T-helper 17 cell (primary cell): ENCODE measurements at places on chromosomes 5 and 9.
A peak's percentile ranks its signal among the peaks of the same experiment; 100 is the strongest.

- peaks cover 3% of the 10 kb centered on the region for H3K36me3 ChIP-seq
- H3K4me3 ChIP-seq, result no peak overlapping the region
- H3K4me1 ChIP-seq, result peaks cover 3% of the 10 kb centered on the region
- no peak for DNase-seq
Observed at GRCh38 chr5:180644129-180644824, 5.1 kb downstream of the FLT4 start.

DNA sequence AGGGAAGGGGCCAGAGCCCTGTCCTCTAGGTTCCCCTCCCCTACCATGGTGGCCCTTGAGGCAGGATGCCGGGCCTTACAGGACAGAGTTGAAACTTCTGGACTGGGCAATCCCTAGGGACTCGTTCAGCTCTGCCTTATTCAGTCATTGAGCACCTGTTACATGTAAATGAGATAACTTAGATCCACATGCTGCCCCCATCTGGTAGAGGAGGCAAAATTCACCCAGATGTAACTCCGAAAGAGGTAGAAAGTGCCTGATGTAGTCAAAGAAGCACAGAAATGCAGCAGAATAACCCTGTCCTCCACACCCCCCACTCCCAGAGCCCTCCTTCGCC lies 1.5 kb downstream of the GGTA1 start:
- no peak overlapping the region for H3K27ac ChIP-seq
- peak overlapping the region; percentile 82 for H3K4me3 ChIP-seq
- no peak for DNase-seq
- peaks cover 59% of the 10 kb centered on the region for H3K27me3 ChIP-seq
- H3K4me1 ChIP-seq, result peaks cover 19% of the 10 kb centered on the region
- H3K36me3 ChIP-seq, result peaks cover 4% of the 10 kb centered on the region

DNA sequence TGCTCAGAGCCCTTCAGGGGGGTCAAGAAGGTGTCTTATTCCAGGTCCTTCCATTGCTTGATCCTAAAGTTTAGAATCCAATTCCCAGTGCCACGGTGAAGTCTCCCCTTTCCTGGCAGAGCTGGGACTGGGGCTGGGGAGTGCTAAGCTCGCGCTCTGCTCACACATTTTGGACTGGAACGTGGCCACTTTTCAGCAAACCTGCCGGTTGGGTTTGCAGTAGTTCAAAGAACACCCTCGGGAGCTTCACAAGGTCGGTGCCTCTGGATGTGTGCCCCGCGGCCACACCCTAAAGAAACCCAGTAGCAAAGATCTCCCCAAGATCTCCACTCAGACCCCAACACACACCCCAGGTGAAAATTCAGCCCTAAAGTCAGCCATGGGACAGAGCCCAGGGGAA lies at the start of gene C9orf152:
TSS of gene C9orf152 (minus strand) at position 129 of the 400 bp plus-strand sequence. CDS start 580 bp downstream, outside the sequence.
- no peak for DNase-seq
- H3K4me1 ChIP-seq, result no peaks in the 10 kb centered on the region
- peaks cover 2% of the 10 kb centered on the region for H3K36me3 ChIP-seq
- no peak within 1 kb of the TSS for H3K4me3 ChIP-seq
- H3K27me3 ChIP-seq, result peaks cover 48% of the 10 kb centered on the region

DNA sequence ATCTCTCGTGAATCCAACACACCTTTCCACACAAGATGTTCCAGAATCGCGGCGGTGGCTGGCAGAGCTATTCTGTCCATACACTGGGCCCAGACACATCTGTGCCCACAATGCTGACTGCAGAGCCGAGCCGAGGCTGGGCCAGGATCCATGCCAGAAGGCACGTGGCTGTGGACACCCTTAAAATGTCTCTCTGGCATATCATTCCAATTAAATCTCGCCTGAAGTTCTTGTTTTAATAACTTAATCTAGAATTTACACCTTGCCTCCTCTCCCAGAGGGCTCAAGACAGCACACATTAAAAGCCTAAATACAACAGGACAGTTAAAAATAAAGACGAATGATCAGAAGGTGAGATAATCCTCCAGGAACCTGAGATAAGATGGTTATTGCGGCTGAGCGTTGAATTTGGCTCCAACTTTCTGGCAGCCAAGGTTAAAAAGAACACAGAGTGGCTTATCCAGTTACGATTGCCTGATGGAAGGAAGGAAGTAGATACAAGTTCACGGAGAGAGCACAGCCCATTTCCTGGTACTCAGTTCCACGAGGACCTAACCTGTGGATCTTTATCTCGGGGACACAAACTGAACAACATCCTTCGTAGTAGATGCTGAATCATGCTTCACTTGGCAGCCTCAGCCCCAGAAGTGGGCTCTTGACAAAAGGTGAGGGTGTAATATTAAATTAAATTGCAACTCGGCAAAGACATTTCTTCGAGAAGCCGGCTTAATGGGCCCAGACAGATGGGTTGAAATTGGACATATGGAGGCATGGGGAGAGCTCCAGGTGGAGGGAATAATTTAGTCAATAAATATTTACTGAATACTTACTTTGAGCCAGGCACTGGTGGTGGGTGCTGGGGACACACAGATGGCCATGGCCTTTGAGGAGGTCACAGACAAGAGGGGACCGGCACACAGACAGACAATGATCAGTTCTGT lies 86.0 kb upstream of the TBC1D2 start:
- no peak overlapping the region for H3K27ac ChIP-seq
- no peak overlapping the region for H3K4me3 ChIP-seq
- DNase-seq, result no peak
- peaks cover 6% of the 10 kb centered on the region for H3K4me1 ChIP-seq
- no peaks in the 10 kb centered on the region for H3K36me3 ChIP-seq

GRCh38 chr9:133428617-133429101 lies 6.5 kb downstream of the ADAMTS13 start:
- peaks cover 5% of the 10 kb centered on the region for H3K4me1 ChIP-seq
- H3K27ac ChIP-seq, result no peak overlapping the region
- no peaks in the 10 kb centered on the region for H3K36me3 ChIP-seq
- H3K4me3 ChIP-seq, result peak overlapping the region; percentile 50

DNA sequence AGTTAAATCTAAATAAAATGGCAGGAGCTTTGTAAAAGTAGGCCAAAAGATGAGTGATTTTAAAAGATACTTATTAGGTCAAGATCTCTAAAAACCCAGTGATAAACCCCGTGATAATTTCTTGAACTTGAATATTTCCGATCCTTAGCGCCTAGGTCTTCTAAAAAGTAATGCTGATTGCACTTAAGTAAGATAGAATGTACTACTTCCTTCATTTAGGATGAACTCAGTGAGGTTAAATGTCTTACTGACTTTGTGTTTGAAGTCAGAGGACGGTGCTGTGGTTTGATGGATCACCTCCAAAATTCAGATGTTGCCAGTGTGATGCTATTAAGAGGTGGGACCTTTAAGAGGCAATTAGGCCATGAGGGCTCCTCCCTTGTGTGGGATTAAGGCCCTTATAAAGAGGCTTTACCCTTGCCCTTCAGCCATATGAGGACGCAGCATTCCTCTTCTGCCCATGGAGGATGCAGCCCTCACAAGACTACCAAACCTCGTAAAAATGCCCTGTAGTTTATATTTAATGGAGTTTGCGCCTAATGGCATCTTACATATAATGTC lies 130.1 kb downstream of the TRIO start:
- H3K27ac ChIP-seq, result no peak overlapping the region
- DNase-seq, result no peak
- peaks cover 5% of the 10 kb centered on the region for H3K4me1 ChIP-seq
- peaks cover 5% of the 10 kb centered on the region for H3K36me3 ChIP-seq
- H3K27me3 ChIP-seq, result peaks cover 63% of the 10 kb centered on the region

- DNase-seq, result no peak
- no peaks in the 10 kb centered on the region for H3K4me1 ChIP-seq
- no peak overlapping the region for H3K4me3 ChIP-seq
- no peaks in the 10 kb centered on the region for H3K36me3 ChIP-seq
- no peak overlapping the region for H3K27ac ChIP-seq
Observed at GRCh38 chr9:17970277-17970676, 391.4 kb downstream of the SH3GL2 start.

DNA sequence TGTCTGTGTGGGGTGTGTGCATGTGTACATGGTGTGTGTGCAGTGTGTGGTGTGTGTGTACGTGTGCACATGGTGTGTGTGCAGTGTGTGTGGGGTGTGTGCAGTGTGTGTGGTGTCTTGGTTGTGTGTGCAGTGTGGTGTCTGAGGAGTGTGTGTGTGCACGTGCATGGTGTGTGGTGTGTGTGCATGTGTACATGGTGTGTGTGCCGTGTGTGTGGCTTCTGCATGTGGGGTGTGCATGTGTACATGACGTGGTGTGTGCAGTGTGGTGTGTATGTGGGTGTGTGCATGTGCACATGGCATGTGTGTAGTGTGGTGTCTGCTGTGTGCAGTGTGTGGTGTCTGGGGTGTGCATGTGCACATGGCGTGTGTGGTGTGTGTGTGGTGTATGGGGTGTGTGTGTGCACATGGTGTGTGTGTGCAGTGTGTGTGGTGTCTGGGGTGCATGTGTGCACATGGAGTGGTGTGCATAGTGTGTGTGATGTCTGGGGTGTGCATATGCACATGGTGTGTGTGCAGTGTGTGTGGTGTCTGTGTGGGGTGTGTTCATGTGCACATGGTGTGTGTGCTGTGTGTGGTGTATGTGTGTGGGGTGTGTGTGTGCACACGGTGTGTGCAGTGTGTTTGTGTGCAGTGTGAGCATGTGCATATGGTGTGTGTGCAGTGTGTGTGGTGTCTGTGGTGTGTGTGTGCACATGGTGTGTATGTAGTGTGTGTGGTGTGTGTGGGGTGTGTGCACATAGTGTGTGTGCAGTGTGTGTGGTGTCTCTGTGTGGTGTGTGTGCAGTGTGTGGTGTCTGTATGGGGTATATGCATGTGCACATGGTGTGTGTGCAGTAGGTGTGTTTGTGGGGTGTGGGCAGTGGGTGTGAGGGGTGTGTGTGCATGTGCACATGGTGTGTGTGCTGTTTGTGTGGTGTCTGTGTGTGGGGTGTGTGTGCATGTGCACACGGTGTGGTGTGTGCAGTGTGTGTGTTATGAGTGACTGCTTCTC lies 40.6 kb upstream of the ZNG1F start:
- no peaks in the 10 kb centered on the region for H3K36me3 ChIP-seq
- H3K27me3 ChIP-seq, result no peaks in the 10 kb centered on the region
- no peak for DNase-seq
- H3K4me3 ChIP-seq, result no peak overlapping the region
- no peaks in the 10 kb centered on the region for H3K4me1 ChIP-seq
- no peak overlapping the region for H3K27ac ChIP-seq

- H3K4me3 ChIP-seq, result no peak overlapping the region
- H3K4me1 ChIP-seq, result no peaks in the 10 kb centered on the region
- peaks cover 10% of the 10 kb centered on the region for H3K27me3 ChIP-seq
- H3K36me3 ChIP-seq, result no peaks in the 10 kb centered on the region
- no peak for DNase-seq
Observed at GRCh38 chr9:84642553-84643141, 26.9 kb upstream of the NTRK2 start.

DNA sequence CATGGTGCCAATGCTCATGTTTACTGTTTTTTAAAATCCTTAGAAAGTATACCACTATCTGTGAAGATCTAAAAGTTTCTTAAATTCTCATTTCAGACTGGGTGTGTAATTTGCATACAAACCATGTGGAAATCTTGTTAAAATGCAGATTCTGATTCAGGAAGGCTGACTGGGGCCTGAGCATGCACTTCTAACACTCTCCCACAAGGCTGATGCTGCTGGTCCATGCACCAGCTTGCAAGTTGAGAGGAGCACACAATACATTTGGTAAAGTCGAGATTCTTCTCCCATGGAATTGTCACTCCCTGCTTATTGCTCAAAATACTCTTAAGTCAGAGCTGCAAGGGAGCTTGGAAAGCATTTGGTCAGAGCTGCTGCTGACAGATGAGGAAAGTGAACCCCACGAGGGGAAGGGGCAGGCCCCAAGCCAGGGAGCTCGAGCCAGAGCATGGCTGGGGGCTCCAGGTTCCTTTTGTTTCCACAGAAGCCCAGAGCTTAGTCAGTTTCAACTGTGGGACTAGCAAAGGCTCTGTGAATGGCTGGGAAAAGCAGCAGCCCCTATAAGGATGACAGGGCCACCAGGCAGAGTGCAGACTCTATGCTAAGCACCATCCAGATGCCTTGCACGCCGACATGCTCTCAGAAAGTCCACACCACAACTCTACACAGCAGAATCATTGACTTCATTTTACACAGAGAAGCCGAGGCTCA lies 93.5 kb upstream of the HAND1 start:
- peaks cover 2% of the 10 kb centered on the region for H3K4me1 ChIP-seq
- no peak for DNase-seq
- no peak overlapping the region for H3K4me3 ChIP-seq
- H3K36me3 ChIP-seq, result no peaks in the 10 kb centered on the region
- H3K27ac ChIP-seq, result no peak overlapping the region
- H3K27me3 ChIP-seq, result peaks cover 34% of the 10 kb centered on the region
